ENCODE measurements at places on chromosomes 12 and 14. TPM values are rescaled to one million over a fixed set of nuclear protein-coding genes. Genes with fewer than 3 reads are reported as not detected.

GRCh38 chr12:109611223-109611622 is 37.6 kb downstream of the MVK start:
- H3K4me1 ChIP-seq, result no peaks in the 10 kb centered on the region
- H3K27me3 ChIP-seq, result peaks cover 53% of the 10 kb centered on the region
- H3K27ac ChIP-seq, result no peak overlapping the region
- H3K4me3 ChIP-seq, result no peak overlapping the region

- no peak overlapping the region for H3K27ac ChIP-seq
- H3K4me1 ChIP-seq, result no peaks in the 10 kb centered on the region
- H3K27me3 ChIP-seq, result no peaks in the 10 kb centered on the region
Measured at GRCh38 chr12:50715174-50715573, 48.7 kb upstream of the ATF1 start.

The MDGA2 gene
- total RNA-seq, result not detected

DNA sequence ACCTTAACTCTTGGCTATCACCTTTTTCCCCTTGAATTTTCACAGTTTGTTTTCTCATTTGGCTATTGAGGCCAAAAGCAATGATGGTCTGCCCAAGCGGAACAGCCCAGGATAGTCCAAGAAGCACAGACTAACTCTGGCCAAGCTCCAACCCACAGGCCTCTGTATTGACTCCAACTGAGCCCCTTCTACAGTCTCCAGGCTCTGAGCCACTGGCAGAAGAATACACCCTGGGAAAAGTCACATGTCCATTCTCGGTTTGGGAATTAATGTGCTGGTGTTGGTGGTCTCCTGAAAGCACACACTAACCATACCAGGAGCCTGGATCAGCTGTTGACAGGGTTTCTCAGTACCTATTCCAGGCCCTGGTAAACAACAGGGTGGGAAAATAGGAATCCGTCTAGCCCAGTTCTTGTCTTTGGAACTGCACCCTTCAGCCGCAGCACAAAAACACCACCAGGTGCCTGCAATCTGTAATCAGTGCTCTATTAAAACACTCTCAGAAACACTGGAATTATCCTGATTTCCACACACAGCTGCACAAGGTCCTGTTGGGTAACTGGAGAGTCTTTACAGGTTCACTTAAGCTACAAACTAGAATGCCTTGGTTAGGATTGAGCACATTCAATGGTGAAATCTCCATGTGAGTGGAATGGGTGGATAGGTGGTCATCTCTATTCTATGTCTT is 63.6 kb downstream of the STXBP6 start:
- H3K4me1 ChIP-seq, result no peaks in the 10 kb centered on the region
- H3K27ac ChIP-seq, result no peak overlapping the region
- H3K36me3 ChIP-seq, result no peaks in the 10 kb centered on the region
- H3K4me3 ChIP-seq, result no peak overlapping the region

GRCh38 chr14:92552066-92552465 is 38.5 kb downstream of the RIN3 start:
- H3K4me1 ChIP-seq, result peaks cover 10% of the 10 kb centered on the region
- no peaks in the 10 kb centered on the region for H3K27me3 ChIP-seq
- H3K4me3 ChIP-seq, result no peak overlapping the region
- no peak for DNase-seq

The TAS2R13 gene
- total RNA-seq, result 0.68 TPM

DNA sequence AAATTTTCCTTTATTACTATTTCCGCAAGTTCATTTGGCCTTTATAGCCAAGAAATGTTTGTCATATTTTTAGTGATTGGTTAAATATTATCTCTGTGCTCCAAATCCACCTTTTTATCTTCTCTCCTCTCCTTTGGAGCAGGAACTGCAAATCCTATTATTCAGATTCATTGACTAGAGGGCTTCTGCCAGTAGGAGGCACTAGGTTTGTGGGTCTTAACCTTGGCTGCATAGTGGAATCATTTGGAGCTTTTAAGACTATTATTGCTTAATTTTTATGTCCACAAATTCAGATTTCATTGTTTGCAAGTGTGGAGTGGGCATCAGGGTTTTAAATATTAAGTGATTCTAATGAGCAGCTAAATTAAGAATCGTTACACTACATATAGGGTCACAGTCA is 75.3 kb upstream of the SYT10 start:
- H3K36me3 ChIP-seq, result no peaks in the 10 kb centered on the region
- no peak overlapping the region for H3K27ac ChIP-seq
- no peaks in the 10 kb centered on the region for H3K27me3 ChIP-seq
- H3K4me3 ChIP-seq, result no peak overlapping the region
- H3K4me1 ChIP-seq, result no peaks in the 10 kb centered on the region

DNA sequence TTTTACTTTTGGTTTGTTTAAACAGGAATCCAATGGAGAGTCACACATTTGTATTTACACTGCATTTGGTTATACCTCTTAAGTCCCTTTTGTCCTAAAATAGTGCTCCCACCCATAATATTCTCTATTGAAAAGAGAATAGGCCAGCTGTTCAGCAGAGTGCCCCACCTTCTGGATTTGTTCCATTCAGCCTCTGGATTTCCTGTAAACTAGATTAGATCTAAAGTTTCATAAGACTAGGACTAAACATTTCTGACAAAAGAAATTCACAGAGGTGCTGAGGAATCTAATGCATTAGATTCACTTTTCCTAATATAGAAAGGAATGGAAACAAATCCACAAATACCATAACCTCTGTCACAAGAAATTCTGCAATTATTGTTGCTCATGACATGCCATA is 38.1 kb downstream of the GCH1 start:
- no peak for DNase-seq
- H3K27me3 ChIP-seq, result no peaks in the 10 kb centered on the region

- DNase-seq, result no peak
- H3K36me3 ChIP-seq, result peaks cover 6% of the 10 kb centered on the region
- no peak overlapping the region for H3K27ac ChIP-seq
Measured at GRCh38 chr14:68807987-68808386, 15.1 kb upstream of the ZFP36L1 start.

- H3K4me1 ChIP-seq, result peaks cover 22% of the 10 kb centered on the region
- no peak for DNase-seq
- H3K27me3 ChIP-seq, result no peaks in the 10 kb centered on the region
- H3K36me3 ChIP-seq, result peaks cover 84% of the 10 kb centered on the region
- H3K4me3 ChIP-seq, result no peak overlapping the region
Measured at GRCh38 chr12:6391013-6391412, 7.1 kb downstream of the LTBR start.

The KRT77 gene
- total RNA-seq, result not detected

GRCh38 chr14:92503756-92504491 is 9.7 kb upstream of the RIN3 start:
- H3K4me1 ChIP-seq, result peaks cover 26% of the 10 kb centered on the region
- H3K27ac ChIP-seq, result peak overlapping the region; percentile 29
- no peak overlapping the region for H3K4me3 ChIP-seq
- no peaks in the 10 kb centered on the region for H3K36me3 ChIP-seq
- H3K27me3 ChIP-seq, result no peaks in the 10 kb centered on the region

DNA sequence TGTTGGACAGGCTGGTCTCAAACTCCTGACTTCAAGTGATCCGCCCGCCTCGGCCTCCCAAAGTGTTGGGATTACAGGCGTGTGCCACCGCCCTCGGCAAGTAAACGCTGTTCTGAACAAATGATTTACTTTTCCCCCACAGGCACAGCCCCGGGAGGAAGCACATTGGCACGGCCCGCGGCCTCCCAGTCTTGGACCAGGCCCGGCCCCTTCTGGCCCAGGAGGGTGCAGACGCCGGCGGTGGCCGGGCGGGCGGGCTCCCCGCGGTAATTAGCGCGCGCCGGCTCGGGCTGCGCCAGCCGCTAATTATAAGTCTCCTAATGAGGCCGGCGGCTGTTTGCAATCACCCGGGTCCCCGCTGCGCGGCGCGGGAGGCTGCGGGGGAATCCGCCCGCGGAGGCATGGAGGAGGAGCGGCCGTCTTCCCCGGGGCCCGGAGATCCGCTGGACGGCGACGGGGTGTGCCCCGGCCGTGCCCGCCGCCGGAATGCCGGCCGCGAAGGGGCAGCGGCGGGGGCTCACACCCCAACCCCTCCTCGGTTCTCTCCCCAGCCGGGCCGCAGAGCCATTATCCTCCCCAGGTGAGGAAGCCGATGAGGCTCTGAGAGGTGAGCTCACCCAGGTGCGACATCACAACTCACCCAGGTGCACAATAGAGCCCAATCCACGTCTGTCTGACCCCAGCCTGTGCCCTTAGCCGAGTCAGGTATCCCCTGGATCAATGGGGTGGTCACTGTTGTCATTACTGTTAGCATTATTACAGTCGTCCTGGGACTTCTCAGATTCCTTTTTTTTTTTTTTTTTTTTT is 3.3 kb upstream of the POP5 start:
- H3K27me3 ChIP-seq, result no peaks in the 10 kb centered on the region
- peaks cover 16% of the 10 kb centered on the region for H3K4me1 ChIP-seq
- H3K36me3 ChIP-seq, result peaks cover 17% of the 10 kb centered on the region
- no peak overlapping the region for H3K27ac ChIP-seq
- peak; percentile 23 for DNase-seq

The NFE2 gene
- total RNA-seq, result 0.40 TPM

GRCh38 chr12:20656600-20656999 is 38.5 kb upstream of the SLCO1C1 start:
- no peak for DNase-seq
- no peaks in the 10 kb centered on the region for H3K36me3 ChIP-seq
- no peak overlapping the region for H3K4me3 ChIP-seq
- no peak overlapping the region for H3K27ac ChIP-seq

DNA sequence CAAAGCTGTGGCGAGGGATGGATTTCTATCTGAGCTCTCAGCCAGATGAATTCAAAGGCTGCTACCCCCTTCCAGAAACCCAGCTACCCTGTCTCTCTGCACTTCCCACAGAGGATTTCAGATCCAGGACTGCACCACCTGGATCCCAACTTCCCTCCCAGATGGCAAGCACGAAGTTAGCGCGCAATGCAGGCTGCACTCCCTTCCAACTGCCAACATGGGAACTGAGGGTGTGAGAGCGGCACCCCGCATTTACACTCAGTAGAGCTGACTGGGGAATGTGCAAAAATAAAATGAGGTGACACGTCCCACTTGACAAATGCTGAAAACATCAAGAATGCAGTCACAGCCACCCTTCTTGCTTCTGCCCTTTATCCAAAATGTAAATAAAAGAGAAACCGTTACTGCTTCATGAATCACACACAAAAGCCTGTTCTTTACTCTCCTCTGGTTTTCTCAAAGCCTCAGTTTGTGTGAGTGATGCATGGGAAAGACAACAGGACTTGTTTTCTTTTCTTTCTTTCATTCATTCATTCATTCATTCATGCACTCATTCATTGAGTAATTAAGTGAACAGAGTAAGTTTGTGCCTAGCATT is 85.7 kb downstream of the ITPK1 start:
- DNase-seq, result no peak
- H3K27ac ChIP-seq, result no peak overlapping the region
- peaks cover 39% of the 10 kb centered on the region for H3K4me1 ChIP-seq
- no peak overlapping the region for H3K4me3 ChIP-seq

The GLI1 gene
- not detected for total RNA-seq

GRCh38 chr12:8143261-8143660 is 13.6 kb upstream of the ZNF705A start:
- no peaks in the 10 kb centered on the region for H3K36me3 ChIP-seq
- H3K4me3 ChIP-seq, result no peak overlapping the region
- H3K4me1 ChIP-seq, result no peaks in the 10 kb centered on the region
- H3K27me3 ChIP-seq, result no peaks in the 10 kb centered on the region
- no peak overlapping the region for H3K27ac ChIP-seq

DNA sequence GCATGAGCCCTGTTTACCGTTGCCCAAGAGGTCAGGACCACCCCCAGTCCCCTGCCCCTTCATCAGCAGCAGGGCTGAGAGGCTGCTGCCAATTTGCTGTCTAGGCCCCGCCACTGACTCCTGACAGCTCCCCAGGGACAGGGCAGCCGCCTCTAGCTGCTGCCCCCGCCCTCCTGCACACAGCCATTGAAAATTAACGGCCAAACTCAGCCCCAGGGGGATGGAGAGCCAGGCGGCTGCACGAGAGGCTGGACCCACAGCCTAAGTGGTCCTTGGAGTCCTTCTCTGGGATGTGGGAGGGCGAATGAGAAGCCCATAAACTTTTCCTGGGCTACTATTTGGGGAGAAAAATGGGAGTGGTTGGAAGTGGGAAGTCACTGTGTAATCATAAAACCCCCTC is 4.6 kb downstream of the FOXN4 start:
- H3K36me3 ChIP-seq, result no peaks in the 10 kb centered on the region
- H3K27ac ChIP-seq, result no peak overlapping the region
- peaks cover 45% of the 10 kb centered on the region for H3K27me3 ChIP-seq
- H3K4me3 ChIP-seq, result no peak overlapping the region
- peaks cover 10% of the 10 kb centered on the region for H3K4me1 ChIP-seq

DNA sequence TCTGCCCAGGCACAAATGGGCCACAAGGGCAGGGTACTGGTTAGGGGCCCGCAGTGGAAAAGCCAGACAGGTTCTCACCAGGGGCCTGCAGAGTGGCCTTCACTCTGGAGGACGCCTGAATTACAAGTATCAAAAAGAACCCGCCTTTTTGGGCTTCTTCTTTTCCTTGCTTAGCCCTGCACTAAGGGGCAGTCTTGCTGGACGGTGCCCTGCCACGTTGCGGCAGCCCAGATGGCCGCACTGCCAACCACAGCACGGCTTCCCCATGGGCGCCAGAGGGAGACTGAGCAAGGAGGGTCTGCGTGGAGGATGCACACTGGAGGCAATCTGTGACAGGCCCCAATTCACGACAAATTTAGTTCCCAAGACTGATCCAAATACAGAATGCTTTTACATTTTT is 18.3 kb upstream of the CDK2AP1 start:
- H3K4me1 ChIP-seq, result no peaks in the 10 kb centered on the region
- H3K27ac ChIP-seq, result no peak overlapping the region
- DNase-seq, result no peak

GRCh38 chr12:124734224-124734788 is 129.4 kb downstream of the SCARB1 start:
- H3K4me1 ChIP-seq, result no peaks in the 10 kb centered on the region
- DNase-seq, result no peak
- no peaks in the 10 kb centered on the region for H3K36me3 ChIP-seq
- H3K27ac ChIP-seq, result no peak overlapping the region
- no peaks in the 10 kb centered on the region for H3K27me3 ChIP-seq

The C12orf50 gene
- not detected for total RNA-seq

DNA sequence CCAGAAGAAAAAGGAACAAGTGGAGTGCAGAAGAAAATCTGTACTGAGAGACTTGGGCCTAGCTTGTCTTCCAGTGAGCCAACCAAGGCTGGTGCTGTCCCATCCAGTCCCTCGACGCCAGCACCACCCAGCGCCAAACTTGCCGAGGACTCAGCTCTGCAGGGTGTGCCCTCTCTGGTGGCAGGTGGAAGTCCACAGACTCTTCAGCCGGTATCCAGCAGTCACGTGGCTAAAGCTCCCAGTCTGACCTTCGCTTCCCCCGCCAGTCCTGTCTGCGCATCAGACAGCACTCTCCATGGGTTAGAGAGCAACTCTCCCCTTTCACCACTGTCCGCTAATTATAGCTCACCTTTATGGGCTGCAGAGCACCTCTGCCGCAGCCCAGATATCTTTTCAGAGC is 15.6 kb downstream of the CIPC start:
- H3K27ac ChIP-seq, result no peak overlapping the region
- no peak for DNase-seq
- H3K4me3 ChIP-seq, result no peak overlapping the region
- H3K4me1 ChIP-seq, result no peaks in the 10 kb centered on the region
